T-helper 1 cell (primary cell): ENCODE measurements at places on chromosomes 4 and X.

DNA sequence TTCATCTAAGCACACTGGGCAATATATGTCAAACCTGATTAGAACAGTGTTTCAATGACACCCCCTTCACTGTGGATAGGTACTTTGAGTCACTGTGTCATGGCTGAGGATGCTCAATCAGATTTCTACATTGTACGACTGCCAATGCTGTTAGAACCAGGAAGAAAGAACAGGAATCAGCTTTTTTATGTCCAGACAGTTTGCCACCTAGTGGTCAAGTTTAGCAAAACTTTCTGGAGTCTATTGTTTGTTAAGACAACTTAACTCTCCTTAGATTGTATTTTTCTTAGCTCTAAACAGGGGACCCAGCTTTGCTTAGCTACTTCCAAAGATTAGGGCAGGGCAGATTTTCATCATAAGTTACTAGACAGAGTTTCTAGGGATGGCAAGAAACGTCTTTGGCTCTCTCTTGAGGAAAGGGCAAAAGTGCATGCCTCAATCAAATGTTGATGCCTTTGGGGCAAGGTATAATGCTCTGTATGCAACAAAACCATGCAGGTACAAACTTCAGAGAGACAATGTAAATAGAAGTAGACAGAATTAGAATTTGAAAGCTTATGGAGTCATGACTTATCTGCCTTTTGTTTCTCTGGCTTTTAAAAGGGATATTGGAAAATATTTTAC, 40.5 kb upstream of the BMP3 start:
- DNase-seq: no peak

- DNase-seq: no peak
Measured at GRCh38 chr4:149426461-149426860, 389.2 kb downstream of the IQCM start.

- peak; percentile 24 for DNase-seq
Measured at GRCh38 chr4:48780865-48781214, 761 bp upstream of the FRYL start.

DNA sequence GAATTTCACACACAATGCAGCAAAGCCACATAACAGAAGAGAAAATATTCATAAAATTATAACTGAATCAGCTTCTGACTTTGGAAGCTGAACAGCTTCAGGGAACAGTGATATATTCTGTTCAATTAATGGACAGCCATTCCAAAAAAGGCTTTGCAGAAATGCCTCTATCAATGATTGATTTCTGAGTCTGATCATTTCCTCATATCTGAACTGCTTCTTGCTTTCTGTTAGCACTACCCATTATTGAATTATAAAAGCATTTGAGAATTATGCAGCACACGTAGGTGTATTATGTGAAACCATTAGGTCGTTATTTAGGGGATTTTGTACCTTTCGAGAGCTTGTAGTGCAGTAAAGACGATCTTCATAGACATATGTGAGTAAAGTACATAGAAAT, 159.6 kb downstream of the STIM2 start:
- no peak for DNase-seq

DNA sequence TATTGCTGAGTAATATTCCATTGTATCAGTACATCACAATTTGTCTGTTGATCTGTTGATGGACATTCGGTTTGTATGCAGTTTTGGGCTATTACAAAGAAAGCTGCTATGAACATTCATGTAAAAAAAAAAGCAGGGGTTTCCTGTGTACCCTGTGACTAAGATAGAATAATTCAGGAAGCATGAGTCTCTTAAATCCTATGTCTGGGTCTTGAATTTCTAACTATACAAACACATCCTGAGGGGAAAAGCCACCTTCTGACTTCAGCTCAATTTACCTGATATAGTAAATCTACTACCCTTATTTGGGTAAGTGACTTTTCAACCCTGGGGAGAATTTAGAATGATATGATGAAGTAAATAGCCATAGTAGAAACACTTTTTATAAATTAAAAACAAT, 94.6 kb upstream of the FUNDC1 start:
- no peak for DNase-seq

GRCh38 chr4:40299811-40300292, 35.3 kb upstream of the CHRNA9 start:
- DNase-seq: no peak
